AG10803 (cell line): ENCODE measurements at places on chromosomes 12 and 14.

DNA sequence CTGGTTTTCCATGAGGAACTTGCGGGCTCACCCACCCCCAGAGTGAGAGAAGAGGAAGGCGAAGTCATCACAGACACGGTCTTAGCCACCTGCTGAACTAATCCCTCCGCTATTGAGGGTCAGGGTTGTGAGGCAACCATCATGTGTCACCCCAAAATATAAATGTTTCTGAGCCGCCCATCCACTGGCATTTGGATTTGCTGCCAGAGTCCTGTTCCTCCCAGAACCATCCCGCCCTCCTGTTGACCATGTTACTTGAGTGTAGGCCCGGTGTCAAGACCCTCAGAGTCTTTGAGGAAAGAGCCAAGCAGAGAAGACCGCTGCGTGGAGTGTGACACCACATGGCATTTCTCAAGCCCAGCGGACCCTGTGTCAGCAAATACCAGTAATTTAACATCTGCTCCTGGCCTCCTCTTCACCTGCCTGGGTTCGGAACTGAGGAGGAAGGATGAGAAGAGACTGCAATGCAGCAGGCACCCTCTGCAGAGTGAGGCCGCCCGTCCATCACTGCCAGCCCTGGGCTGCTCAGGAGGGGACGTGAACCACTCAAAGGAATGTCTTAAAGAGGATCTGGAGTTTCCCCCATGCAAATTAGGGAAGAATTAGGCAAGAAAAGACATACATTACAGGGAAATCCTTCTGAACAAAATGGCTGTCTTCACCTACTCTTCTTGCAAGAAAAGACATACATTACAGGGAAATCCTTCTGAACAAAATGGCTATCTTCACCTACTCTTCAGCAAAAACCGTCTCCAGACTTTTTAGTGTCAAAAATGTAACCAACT lies 100.4 kb downstream of the FBXL14 start:
- DNase-seq = no peak

- no peak for DNase-seq
Observed at GRCh38 chr12:125053821-125054220, 11.4 kb upstream of the AACS start.

DNA sequence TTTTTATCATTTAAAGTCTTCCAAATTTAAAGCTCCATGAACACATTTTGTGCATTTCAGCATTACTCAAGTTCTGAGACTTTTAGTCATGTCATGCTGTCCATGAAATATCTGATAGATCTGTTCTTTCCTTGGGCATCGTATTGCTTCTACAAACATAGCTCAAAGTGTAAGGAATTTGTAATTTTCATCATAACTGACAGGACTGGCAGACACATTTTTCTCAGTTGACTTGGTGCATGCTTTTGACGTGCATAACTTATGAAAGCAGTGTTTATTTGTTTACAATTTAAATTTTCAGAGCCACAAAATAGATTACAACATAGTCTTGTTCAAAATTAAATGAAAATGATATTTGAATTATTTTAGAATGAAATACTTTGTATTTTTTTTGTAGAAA lies 812.1 kb upstream of the NOVA1 start:
- DNase-seq = no peak

DNA sequence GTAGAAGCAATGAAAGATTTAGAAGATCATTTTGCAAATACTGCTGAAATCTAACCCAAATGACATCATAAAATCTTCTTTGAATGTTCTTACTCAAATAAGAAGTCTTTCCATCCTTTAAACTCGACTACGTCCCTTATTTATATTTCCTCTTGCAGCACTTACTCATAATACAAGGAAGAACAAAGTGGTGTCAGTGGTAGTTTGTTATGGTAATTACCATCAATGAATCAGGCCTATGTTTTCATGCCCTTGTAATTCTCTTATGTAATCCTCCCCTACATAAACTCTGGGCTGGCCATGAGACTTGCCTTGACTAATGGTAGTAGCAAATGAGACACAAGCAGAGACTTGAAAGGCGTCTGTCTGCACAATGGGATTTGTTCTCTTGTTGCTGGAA lies 17.0 kb downstream of the EEA1 start:
- peak; percentile 62 for DNase-seq

- no peak for DNase-seq
Observed at GRCh38 chr12:71430756-71431155, 8.8 kb upstream of the LGR5 start.

DNA sequence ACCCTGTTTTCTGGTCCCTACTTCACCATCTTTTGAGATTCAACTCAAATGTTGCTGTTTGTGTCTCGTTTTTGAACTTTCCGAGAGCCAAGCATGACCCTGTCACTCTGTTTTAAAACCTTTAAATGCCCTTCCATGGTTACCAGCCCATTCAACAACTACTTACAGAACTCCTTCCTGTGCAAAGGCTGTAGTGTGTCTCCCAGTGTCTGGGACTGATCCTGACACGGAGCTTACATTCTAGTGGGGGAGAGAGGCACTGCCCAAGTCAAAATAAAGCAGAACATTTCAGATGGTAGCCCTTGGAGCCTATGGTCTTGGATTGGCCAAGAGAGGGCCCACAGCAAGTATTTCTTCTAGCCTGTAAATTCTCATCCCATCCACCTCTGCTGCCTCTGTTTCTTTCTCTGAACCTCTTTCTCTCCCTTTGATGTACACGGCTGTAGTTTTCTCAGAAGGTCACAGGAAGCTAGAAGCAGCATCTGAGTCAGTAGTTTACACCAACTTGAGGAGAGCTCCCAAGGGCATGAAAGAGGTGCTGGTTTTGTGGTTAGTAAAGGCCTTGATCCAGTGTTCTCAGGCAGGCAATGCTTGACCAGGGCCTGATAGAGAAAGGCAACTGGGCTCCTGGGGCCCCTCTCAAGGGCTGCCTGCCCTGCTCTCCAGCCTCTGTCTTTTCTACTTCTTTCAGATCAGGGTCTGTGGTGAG lies 42.3 kb upstream of the SLC24A4 start:
- DNase-seq = no peak

- DNase-seq = no peak
Observed at GRCh38 chr14:44732144-44732543, 225.1 kb upstream of the FSCB start.

DNA sequence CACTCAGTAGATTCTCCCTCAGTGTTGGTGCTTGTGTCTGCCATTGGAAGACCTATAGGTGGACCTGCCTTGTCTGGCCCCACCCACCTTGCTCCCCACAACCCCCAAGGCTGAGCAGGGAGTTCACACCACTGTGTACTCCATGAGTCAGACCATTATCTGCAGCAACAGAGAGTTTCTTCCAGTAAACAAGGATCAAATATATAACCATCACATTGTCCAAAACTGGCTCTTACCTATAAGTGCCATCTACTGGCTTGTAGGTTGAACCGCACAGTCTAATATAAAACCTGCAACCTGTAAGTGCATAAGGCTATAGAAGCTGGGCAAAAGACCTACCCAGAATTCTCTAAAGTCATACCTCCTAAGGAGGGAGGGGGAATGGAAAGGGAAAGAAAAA lies 7.9 kb downstream of the TAS2R13 start:
- no peak for DNase-seq

DNA sequence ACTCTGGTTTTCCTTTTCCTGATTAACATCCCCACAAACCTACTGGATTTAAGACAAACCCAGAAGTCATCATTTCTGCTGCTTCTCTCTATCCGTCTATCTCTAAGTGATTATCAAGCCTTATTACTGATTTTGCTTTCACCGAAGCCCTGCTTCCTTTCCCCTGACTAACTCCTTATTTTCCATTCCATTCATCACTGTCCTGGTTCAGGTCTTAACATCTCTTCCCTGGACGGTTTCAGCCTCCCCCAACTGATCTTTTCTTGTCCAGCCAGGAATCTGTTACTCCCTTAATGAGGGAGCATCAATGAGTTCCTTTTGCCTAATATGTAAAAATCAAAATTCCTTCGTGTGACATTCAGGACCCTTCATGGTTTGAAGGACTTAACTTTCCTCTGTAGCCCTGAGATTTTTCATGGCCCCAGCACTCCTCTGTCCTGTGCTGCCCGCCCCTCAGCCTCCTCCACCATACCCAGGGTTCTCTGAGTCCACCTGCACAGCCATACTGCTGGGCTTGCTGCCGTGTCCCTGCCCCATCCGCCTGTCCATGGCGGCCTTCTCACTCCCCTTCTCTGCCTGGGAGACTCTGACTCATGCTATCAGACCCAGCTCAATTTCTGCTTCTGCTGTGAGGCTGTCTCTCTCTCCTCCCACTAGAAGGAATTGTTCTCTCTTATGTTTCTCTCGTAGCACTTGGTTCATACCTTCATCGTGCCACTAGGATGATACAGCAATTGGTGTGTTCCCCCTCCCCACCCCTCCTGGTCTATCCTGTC lies 167.8 kb upstream of the HIF1A start:
- DNase-seq = peak; percentile 71

GRCh38 chr12:123546281-123546680 lies 12.8 kb upstream of the RILPL1 start:
- peak; percentile 18 for DNase-seq

GRCh38 chr12:80509781-80510556 lies 65.9 kb downstream of the PTPRQ start:
- peak; percentile 74 for DNase-seq

GRCh38 chr12:103626498-103626897 lies 39.4 kb downstream of the STAB2 start:
- peak; percentile 50 for DNase-seq

- DNase-seq = no peak
Observed at GRCh38 chr12:78099806-78100205, 269.1 kb downstream of the NAV3 start.

DNA sequence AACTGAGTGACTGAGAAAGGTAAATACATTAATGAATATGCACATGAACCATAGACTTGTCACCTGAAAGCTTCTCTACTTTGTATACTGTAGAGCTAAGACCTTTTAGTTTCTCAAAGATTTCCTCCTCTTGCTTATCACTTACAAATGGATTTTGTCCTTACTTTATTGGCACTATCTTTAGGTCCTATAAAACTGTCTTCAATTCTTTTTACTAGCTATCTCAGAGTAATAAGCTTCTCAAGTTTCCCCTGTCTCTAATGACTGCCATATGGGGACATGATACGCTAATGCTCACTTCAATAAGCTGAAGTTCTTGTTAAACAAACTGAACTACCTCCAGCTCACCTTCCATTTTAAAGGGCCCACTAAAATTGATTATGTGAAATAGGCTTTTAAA lies 468.2 kb upstream of the CCDC196 start:
- no peak for DNase-seq

GRCh38 chr12:84191779-84192178 lies 720.8 kb downstream of the SLC6A15 start:
- no peak for DNase-seq

DNA sequence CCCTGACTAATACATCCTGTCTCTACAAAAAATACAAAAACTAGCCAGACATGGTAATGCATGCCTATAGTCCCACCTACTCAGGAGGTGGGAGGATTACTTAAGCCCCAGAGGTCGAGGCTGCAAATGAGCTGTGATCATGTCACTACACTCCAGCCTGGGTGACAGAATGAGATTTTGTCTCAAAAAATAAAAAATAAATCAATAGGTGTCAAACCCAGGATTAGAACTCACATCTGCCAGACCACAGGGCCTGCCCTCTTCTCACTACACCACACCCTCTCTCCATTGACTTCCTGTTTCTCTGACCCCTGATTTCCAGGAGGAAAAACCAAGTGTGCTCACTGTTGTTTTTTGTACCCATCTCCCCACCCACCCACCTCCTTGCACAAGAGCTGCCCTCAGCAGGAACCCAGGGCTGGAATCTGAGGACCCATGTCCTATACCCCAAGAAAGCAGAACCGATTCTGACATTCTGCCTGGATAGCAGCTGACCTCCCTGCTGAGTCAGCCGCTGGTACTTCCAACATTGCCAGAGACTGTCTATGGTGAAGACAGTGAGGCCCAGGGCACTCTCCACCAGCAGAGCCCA lies 6.2 kb downstream of the CMKLR1 start:
- no peak for DNase-seq

- DNase-seq = no peak
Observed at GRCh38 chr12:56222531-56222895, 791 bp upstream of the RNF41 start.

- no peak for DNase-seq
Observed at GRCh38 chr12:105220929-105221290, 15.1 kb downstream of the APPL2 start.

DNA sequence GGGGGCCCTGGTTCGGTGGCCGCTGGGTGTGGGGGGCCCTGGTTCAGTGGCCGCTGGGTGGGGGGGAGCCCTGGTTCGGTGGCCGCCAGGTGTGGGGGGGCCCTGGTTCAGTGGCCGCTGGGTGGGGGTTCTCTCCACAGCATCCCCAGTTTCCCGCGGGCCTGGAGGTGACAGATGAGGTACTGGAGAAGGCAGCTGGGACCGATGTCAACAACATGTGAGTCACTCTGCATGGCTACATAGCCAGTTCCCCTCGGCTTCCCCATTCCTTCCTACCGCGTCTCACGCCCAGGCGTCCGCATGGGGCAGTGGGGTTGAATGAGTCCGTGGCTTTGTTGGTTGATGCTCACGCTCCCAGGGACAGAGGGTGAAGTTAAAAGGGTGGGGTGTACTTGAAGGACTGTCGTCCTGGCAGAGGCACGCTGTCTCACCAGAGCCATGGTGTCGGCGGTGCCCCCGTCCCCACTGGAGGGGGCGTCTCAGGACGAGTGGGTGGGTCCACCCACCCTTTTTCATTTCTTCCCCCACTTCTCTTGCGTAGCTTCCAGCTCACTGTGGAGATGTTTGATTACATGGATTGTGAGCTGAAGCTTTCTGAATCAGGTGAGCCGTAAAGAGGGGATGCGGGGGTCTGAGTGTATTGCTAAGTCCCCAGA lies 15.6 kb downstream of the HIP1R start:
- peak; percentile 28 for DNase-seq

DNA sequence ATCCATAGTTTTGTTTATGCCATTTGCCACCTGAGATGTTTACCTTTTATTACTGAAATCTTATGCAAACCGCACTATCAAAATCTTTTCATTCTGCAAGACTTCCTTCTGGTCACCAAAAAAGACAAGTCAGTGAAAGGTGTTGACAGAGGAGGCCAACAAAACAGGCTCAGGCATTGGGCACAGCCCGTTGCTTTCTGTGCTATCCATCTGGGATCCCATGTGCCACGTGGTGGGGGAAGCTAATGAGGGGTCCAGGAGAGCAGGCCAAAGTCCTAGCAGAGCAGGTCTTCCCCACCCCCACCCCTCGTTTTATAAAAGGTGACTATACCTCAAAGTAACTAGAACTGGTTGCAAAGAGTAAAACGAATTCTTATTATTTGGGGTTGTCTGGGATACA lies 1.2 kb downstream of the ALDH1L2 start:
- no peak for DNase-seq

DNA sequence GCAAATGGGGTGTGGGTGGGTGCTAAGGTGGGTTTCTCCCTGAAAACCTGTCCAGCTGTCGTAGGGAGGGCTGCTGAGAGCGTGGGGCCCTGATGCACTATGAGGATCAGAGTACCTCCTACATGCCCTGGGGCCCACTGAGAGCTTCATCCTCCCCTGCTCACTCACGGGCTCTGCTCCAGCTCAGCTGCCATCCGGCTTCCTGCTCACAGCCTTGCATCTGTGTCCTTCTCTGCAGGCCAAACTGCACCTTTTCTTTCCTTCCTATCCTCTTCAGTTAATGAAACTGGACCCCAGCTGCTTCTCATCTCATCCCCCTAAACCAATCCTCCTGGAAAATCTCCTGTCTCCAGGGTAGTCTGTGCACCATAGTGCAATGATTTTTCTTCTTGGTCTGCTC lies 22.2 kb upstream of the GPRC5D start:
- DNase-seq = no peak

GRCh38 chr12:83996671-83997070 lies 915.9 kb downstream of the SLC6A15 start:
- DNase-seq = peak; percentile 5
